ENCODE measurements at places on chromosomes 12 and 14. TPM values are rescaled to one million over a fixed set of nuclear protein-coding genes. Genes with fewer than 3 reads are reported as not detected.

Gene FAIM2
- not detected for polyA plus RNA-seq

DNA sequence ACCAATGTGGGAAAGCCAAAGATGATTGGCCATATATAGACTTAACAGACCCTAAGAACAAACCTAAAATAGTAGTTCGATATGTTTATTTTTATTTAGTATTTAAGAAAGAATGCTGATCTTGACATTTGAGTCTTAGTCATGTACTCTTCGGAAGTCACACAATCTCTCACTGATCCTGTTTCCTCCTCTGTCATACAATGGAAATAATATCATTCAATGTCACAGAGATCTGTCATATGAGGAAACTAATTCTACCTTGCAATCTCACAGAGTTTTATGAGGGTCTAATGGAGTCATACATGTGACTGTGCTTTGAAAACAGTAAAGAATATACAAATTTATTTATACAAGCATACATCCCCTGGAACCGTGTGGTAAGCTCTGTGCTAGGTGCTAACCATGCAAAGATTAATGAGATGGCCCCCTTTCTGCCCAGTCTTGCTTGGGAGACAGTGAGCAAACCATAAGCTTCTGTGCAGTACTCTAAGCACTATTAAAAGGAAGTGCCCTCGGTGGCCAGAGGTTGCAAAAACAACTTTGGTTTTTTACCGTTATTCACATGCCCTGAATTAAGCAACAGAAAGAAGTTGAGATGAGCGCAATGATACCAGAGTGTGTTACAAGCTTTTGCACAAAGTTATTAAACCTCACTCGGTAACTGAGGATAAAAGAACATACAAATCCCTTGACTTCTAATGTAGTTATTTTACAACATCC is 1.7 kb upstream of the LIN7A start:
- no peaks in the 10 kb centered on the region for H3K4me1 ChIP-seq
- no peak for DNase-seq
- H3K36me3 ChIP-seq, result no peaks in the 10 kb centered on the region
- no peak overlapping the region for H3K4me3 ChIP-seq
- H3K27ac ChIP-seq, result no peak overlapping the region
- H3K27me3 ChIP-seq, result no peaks in the 10 kb centered on the region

Gene STON2
- polyA plus RNA-seq, result 18.2 TPM

Gene CABP1
- 2.3 TPM for polyA plus RNA-seq

DNA sequence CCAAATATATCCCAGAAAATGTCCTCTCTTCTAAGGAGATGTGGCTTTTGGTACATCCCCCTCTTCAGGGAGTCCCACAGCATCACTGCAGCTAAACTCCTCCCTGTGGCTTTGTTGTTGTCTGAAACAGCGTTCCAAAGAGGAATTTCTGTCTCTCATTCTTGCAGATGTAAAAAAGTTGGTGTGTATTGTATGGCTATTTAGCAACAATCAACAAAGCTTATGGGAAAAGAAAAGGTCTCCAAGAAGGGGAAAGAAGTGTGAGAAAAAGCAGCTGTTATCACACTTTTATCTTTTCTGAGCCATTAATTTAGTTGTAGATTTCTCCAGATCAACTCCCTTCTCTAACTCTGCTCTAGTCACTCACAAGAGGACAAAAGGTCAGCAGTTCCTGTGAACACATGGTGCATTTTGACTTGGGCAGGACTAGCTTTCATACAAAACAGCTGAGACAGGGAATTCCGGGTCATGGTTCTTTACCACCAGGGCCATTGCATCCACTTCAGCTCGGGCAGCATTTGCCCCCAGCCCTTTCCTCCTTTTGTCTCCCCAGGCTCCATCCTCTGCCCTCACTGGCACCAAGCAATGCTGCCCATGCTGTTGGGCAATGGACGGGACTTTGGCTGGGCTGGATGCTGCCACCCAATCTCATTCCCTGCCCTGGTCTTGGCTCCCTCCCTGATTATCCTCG is 184.7 kb downstream of the TMX1 start:
- no peaks in the 10 kb centered on the region for H3K4me1 ChIP-seq
- DNase-seq, result no peak
- peak overlapping the region; percentile 53 for H3K27ac ChIP-seq
- peaks cover 3% of the 10 kb centered on the region for H3K27me3 ChIP-seq

DNA sequence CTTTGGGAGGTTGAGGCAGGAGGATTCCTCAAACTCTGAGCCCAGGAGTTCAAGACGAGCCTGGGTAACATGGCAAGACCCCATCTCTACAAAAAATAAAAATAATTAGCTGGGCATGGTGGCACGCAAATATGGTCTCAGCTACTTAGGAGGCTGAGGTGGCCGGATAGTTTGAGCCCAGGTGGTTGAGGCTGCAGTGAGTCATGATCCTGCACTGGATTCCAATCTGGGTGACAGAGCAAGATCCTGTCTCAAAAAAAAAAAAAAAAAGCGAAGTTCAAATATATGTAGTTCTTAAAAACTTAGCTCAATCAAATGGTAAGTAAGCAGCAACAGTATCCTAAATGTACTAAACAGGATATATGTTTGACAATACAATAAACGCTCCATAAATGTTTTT is 85.5 kb upstream of the SSTR1 start:
- H3K4me3 ChIP-seq, result no peak overlapping the region
- no peaks in the 10 kb centered on the region for H3K4me1 ChIP-seq
- H3K27ac ChIP-seq, result no peak overlapping the region
- H3K36me3 ChIP-seq, result no peaks in the 10 kb centered on the region

Gene ZNF268
- 1.1 TPM for polyA plus RNA-seq

GRCh38 chr12:83763425-83763824 is 1076.7 kb downstream of the TMTC2 start:
- no peaks in the 10 kb centered on the region for H3K27me3 ChIP-seq
- H3K36me3 ChIP-seq, result no peaks in the 10 kb centered on the region
- no peak overlapping the region for H3K27ac ChIP-seq

Gene CLEC6A
- polyA plus RNA-seq, result not detected

- DNase-seq, result no peak
- no peak overlapping the region for H3K27ac ChIP-seq
- no peak overlapping the region for H3K4me3 ChIP-seq
- no peaks in the 10 kb centered on the region for H3K36me3 ChIP-seq
- no peaks in the 10 kb centered on the region for H3K27me3 ChIP-seq
Observed at GRCh38 chr14:100409651-100410050, 86.5 kb downstream of the SLC25A47 start.

Gene DPY19L2
- 0.36 TPM for polyA plus RNA-seq

GRCh38 chr14:56555921-56556570 is 23.6 kb upstream of the TMEM260 start:
- H3K27me3 ChIP-seq, result no peaks in the 10 kb centered on the region
- H3K4me3 ChIP-seq, result no peak overlapping the region
- no peak for DNase-seq
- H3K27ac ChIP-seq, result no peak overlapping the region

Gene LPAR5
- polyA plus RNA-seq, result 0.04 TPM

GRCh38 chr14:69695322-69696203 is 71.4 kb upstream of the SRSF5 start:
- no peaks in the 10 kb centered on the region for H3K27me3 ChIP-seq
- DNase-seq, result no peak
- H3K36me3 ChIP-seq, result no peaks in the 10 kb centered on the region

DNA sequence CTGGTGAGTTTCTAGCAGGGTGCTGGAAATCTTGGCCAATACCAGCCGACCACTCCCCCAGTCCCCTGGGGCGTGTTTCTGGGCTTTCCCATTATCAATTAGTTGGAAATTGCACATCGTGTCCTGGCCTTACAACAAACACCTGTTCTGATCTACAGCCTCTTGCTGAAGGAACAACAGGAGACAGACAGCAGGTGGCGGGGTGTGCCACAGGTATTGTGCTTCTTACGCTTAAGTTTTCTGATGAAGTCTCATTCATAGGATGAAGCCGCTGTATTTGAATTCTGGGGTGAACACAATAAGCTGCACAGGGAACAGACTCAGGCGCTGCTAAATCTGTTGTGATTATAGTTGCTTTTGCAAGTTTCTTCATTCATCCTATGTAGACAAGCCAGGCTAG is 703 bp downstream of the HIGD1C start:
- no peaks in the 10 kb centered on the region for H3K27me3 ChIP-seq
- no peak overlapping the region for H3K27ac ChIP-seq

Gene PLCZ1
- not detected for polyA plus RNA-seq
